ENCODE measurements at places on chromosomes 6 and 20.

DNA sequence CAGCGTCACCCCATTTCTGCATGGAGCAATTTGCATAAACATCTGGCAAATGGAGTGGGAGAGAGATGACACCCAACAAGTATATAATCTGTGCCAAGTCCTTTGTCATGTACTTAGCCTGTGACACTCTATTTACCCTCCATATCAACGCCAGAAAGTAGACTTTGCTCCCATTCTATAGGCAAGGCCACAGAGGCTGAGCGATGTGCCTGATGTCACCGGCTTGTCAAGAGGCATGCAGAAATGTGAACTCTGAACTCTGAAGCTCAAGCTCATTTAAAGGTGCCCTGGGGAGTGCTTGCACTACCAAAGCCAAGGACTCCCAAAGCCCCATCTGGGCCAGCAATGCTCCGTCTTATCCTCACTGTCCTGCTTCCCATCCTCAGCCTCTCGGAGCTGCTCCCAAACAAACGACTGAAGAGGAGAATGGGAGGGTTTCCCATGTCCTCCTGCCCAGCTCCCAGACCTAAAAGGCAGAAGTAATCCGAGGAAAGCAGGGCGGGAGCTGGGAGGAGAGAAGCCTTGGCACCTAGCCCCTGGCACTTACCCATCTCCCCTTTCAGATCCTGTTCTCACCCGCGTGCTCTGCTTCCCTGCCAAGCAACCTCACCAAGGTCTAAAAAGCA is 9.2 kb downstream of the CPNE5 start:
- DNase-seq, result no peak

GRCh38 chr6:69907981-69908498 is 41.7 kb downstream of the COL19A1 start:
- no peak for DNase-seq

DNA sequence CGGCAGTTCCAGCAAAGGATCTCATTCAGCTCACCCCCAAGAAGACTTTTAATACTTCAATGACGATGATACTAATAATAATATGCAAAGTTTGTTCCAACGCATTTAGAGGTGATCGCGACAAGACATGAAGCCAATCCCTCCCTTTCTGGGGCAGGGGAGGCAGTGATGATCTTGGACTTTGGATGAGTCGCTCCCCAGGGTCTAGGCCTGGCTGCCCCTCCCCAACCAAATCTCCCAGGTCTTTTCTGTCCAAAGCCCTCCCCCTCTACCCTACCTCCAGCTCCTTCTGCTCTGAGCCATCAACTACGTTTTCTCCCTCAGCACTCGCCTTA is 33.9 kb downstream of the HLA-A start:
- DNase-seq, result no peak

GRCh38 chr6:152207915-152208714 is 400.6 kb downstream of the ESR1 start:
- DNase-seq, result no peak

DNA sequence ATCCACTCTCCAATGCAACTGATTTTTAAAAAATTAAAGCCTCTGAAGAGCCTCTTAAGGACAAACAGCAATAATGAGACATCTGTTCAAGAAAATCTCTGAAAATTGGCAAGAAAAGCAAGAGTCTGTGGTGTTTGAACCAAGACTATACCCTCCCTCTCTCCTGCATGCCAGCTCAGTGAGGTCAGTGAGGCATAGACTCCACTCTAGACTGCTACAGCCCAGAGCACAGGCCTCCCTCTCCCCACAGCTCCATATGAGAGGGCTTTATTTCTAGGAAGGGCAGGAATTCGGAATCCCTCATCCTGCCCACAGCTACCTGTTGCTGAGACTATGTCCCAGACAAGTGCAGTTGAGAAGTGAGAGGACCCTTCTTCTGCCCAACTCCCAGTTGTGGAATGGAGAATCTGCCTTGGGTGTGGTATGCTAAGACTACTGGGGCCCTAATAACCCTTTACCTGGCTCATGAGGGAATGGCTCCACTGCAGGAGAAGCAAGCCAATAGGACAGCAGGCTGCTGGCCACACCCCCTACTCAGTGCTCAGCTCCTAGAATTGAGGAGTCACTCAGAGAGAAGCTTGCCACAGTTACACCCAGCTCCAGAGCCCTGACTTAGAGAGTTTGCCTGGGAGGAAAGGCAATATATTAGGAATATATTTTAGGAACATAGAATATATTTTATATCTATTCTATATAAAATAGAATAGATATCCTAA is 22.7 kb upstream of the HLA-DQA1 start:
- DNase-seq, result no peak
